ENCODE measurements at places on chromosomes 5 and 9. TPM values are rescaled to one million over a fixed set of nuclear protein-coding genes. Genes with fewer than 3 reads are reported as not detected.

- no peak for DNase-seq
Measured at GRCh38 chr9:92807757-92808725, 43.4 kb upstream of the BICD2 start.

DNA sequence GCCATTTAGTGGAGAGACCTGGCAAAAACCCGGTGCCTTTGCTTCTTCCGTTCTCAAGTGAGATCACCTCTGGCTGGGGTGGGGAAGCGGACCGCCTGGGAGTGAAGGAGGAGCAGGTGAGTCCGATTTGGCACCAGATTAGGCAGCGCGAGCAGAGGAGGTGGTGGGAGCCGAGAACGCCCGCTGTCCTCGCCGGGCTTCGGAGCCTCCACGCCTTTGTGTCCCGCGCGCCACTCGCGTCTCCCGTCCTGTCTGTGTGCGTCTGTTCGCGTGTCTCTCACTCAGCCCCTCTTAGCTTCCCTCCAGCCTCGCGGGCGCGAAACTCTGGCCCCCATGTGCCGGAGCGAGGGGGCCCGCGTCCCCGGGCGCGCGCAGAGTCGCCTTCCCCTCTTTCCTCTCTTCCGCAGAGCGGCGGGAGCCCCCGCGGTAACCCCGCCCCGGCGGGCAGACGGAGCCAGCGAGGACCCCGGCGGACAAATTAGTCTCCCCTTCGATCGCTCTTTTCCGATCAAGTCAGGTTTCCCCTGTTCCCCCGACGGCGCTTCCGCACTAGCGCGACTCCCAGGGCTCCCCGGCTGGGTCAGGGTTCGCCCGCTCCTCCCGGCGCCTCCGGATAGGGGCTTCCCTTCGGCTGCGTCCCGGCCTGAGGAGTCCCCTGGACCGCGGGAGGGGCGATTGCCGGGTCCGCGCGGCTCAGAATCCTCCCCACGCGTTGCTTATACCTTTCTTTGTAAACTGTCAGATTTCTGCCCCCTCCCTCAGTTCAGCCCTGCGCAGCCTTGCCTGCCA lies 7.1 kb downstream of the POU4F3 start:
- no peak for DNase-seq

- DNase-seq = no peak
Measured at GRCh38 chr9:3281399-3281798, 244.4 kb downstream of the RFX3 start.

GRCh38 chr5:57824047-57824446 lies 341.4 kb upstream of the ACTBL2 start:
- DNase-seq = no peak

- no peak for DNase-seq
Measured at GRCh38 chr5:67677422-67677970, 480.9 kb upstream of the CD180 start.

Gene ARHGEF37
- 5.6 TPM for total RNA-seq
